Stimulated activated CD4-positive, alpha-beta T cell treated with anti-CD3 and anti-CD28 coated beads, Interleukin-4, amount 100 ng/mL, for 24 hours (primary cell): ENCODE measurements at places on chromosomes 6 and 20.

DNA sequence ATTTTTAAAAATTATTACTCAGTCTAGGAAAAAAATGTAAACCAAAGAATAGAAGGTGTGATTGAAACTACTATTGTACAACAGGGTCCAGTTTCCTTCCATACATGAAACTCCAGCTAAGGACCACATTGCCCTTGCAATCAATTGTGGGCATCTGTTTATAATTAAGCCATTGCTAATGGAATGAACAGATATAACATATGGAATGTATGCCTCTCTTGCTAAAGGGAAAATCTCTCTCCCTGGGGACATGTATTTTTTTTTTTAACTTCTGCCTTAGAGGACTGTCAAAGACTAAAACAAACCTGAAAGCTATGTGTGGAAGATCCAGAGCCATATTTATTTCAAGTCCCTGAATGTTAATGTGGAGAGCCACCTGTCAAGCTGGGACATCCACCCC lies 336.8 kb upstream of the MANEA start:
- no peak for DNase-seq

DNA sequence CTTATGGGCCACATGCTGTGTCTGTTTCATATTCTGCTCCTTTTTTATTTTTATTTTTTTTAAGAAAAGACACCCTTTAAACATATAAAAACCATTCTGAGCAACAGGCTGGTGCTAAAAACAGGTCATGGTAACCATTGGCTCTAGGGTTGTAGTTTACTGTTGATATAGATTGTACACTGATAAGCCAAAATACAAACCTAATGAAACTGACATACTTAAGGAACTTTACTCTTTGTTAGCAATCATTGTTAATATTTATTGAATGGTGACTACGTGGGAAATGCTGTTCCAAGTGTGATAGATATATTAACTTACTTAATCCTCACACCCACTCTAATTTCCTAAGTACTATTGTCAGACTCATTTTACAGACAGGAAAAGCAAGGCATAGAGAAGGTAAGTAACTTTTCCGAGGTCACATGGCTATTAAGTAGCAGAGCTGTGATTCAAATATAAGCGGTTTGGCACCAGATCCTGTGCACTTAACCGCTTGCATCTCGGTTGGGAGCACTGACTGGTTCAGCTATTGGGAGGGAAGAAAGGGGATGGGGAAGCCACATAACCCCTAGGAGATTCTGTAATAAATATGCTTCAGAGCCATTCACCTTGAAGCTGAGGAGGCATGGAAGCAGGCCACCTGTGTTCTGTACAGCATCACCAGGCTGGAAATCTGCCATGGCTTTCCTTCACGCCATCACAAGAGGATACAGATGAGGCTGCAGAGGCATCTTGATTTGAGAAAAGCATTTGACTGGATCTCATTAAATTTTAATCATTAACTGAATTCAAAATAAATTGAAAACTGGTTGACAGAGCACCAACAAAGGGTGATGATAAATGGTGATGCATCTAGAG lies 4.9 kb downstream of the TRAF3IP2 start:
- no peak for DNase-seq

GRCh38 chr6:89117211-89118108 lies at the start of gene SRSF12:
SRSF12 (minus strand) TSS chr6:89118071; CDS start chr6:89117887, 184 bp downstream.
- peak; percentile 26 for DNase-seq

GRCh38 chr6:167881327-167881726 lies 54.6 kb downstream of the AFDN start:
- no peak for DNase-seq

DNA sequence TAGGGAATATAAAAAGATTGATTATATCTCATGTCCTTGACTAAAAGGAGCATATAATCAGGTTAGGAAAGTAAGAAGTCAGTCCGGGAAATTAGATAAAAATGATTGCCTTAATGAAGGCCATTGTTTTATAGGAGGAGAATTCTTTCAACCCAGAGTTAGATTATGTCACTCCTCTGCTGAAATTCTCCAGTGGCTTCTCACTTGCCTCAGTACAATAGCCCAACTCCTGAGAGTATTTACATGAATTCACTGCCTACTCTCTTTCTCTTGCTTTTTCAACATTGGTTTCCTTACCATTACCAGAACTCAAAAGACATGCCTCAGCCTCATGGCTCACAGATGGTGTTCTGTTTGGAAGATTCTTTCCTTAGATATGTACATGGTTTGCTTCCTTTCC lies 114.9 kb downstream of the EPHA7 start:
- no peak for DNase-seq

GRCh38 chr6:96898241-96898851 lies 655 bp upstream of the NDUFAF4 start:
- DNase-seq = no peak

GRCh38 chr6:72425003-72425681 lies 196.7 kb upstream of the KCNQ5 start:
- DNase-seq = no peak

DNA sequence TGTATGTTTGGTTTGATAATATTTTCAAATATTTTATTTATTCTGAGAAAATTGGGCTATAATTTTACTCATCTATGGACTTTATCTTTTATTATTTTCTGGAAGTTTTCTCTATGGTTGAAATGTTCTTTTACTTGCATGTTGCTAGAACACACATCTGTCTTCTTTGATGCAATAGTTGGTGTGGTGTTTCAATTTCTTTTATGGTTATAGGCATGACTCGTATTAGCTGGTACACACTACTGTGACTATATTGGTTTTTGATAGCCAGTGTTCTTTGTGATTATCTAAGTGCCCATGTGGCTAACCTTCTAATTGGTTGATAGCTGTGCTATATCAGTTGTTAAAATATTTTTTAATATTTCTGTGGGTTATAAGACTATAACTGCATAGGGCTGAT lies 1343.3 kb upstream of the GJE1 start:
- no peak for DNase-seq

DNA sequence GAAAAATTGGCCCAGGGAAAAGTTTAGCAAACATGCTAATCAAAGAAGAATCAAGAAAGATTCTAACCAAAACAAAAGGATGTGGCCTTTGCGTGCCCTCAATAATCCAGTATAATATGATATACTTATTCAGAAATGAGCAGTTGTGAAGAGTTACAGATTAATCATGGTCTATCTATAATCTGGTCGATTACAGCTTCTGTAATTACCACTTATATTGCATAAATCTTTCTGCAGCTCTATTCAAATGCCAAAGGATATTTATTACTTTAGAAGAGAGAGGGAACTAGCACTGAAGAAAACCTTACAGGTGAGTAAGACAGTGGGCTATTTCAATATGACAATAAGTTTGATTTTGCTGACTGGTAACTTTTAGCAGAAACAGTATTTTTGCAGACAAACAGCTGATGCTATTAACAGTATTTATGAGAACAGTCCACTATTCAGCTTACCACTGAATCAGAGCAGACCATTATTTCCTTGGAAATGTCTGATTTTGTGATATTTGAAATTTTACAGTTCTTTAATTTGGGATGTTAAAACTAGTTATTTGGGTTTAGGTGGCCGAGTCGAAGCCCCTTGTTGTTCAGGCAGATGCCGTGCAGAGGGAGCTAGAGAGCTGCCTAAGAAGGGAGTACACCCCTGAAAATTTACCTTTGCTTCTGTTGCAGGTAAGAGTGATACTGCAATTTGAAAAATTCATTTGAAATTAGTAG lies 92.2 kb downstream of the CEP57L1 start:
- peak; percentile 59 for DNase-seq

DNA sequence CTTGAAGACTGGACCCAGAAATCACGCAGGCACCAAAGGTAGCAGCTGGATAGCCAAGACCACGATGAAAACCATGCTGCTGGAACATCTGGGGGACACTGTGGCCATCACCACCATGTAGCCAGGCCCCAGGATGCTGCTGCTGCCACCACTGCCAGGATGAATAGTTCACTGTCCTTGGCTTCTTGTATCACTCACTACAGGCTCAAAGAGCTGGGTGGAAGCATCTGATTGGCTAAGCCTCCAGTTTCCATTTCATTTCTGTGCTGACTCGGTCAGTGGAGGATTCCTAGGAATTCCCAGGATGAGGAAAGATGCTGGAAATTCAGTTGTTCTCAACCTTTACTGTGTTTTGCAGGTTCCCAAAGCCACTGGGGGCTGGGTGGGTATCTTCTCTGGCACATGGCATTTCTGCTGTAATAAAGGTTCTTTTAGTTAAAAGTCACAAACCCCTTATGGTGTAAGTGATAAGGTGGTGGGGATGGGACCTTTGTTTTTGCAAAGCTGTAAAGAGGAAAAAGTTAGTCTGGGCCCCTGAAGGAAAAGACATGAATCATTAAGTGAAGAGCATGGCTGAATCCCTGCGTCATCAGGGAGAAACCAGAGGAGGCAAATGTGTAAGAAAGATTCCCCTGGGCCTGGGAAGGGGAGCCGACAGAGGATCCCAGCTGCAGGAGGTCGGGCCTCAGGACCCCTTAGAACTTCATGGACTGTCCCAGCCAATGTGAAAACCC lies 75.6 kb upstream of the RNF24 start:
- no peak for DNase-seq

- DNase-seq = peak; percentile 37
These were observed 42.8 kb upstream of the TAF8 start for GRCh38 chr6:42007286-42008137.

- no peak for DNase-seq
These were observed 90.2 kb downstream of the THBS2 start for GRCh38 chr6:169163411-169163901.

DNA sequence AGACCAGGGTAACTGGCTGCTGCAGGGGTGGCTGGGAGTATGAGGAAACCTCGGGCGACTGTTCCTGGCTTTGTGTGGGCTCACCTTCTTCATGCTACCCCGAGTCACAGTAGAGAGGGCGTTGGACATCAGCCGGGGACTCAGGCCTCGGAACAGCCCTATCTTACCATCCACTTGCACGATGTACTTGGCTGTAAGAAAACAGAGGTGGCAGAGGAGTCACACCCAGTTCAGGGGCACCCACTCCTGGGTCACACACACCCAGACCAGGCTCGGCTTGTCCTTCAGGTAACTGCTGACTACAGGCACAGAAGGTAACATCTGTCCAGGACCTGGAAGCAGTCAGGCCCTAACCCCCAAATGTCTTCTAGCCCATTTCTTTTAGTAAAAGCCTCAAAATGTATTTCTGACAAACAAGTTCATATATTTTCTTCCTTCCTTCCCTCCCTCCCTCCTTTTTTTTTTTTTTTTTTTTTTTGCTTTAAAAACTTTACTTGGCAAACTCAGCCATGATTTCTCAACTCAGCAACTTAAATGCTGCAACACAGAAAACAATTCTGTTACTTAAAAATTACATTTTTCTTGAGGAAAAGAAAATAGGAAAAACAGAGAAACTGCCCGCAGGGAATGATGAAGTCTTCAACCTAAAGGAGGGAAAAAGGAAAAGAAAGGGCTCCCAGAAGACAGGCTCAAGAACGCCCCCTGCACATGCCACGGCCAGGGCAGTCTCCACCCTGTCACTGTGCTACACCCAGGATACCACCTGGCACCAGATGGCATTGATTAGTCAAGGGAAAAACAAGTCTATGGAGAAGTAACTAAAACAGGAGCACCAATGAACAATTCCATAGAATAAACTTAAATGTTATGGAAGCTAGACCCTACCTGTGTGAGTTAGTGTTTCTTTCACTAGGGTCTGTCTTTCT lies 7.3 kb downstream of the MTCH1 start:
- no peak for DNase-seq

GRCh38 chr6:31879901-31880300 lies 1.1 kb upstream of the SLC44A4 start:
- DNase-seq = no peak

DNA sequence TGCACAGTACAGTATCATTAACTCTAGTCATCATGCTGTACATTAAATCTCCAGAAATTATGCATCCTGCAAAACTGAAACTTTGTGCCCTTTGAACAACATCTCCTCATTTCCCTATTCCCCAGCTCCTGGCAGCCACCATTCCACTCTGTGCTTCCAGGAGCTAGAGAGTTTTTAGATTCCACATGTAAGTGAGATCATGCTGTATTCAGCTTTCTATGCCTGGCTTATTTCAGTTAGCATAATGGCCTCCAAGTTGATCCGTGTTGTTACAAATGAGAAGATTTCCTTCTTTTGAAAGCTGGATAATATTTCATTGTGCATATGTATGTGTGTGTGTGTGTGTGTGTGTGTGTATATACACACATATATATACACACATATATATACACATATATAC lies 86.9 kb upstream of the SLC24A3 start:
- no peak for DNase-seq

GRCh38 chr6:45983062-45983461 lies 32.6 kb downstream of the CLIC5 start:
- no peak for DNase-seq

- peak; percentile 9 for DNase-seq
These were observed 107.3 kb downstream of the CEP57L1 start for GRCh38 chr6:109202409-109203264.

- no peak for DNase-seq
These were observed 199.1 kb downstream of the COL9A1 start for GRCh38 chr6:70103798-70104197.

DNA sequence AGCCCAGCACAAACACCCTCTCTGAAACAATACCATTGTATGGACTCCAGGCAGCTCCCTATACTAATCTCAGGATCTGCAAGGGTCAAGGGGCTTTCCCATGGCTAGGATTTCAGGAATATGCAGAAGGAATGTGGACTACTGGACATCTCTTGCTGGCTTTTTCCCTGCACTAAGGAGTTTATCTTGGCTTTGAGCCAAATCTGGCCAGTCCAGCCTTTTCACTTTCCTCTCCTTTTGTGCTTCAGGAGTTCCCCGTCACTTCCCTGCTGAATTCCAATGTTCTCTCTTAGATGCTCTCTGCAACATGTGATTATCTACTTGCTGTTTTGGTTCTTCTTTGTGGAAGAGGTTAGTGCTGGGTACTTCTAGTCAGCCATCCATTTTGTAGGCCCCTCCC lies 568.2 kb downstream of the HDGFL1 start:
- DNase-seq = no peak

GRCh38 chr6:140542863-140543262 lies 1168.4 kb upstream of the CITED2 start:
- no peak for DNase-seq

- DNase-seq = no peak
These were observed 122.9 kb downstream of the RNF144B start for GRCh38 chr6:18509871-18510643.

DNA sequence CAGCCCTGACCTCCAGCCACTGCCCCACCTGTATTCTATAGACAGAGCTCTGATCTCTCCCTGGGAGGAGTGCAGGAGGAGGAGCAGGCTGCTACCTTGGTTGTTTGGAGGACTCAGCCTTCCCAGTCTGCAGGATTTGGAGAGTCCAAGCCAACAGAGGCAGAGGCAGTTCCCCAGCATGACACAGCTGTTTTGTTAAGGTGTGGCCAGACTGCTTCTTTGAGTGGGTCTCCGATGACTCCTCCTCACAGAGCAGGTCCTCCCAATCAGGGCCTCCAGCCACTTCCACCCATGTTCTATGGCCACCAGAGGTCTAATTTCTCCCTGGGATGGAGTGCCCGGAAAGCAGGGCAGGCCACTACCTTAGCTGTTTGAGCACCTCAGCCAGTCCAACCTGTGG lies 203.5 kb downstream of the HACE1 start:
- no peak for DNase-seq

- no peak for DNase-seq
These were observed 15.3 kb downstream of the TTI1 start for GRCh38 chr20:38017959-38018358.
